ENCODE measurements at places on chromosomes 2 and 18. TPM values are rescaled to one million over a fixed set of nuclear protein-coding genes. Genes with fewer than 3 reads are reported as not detected.

DNA sequence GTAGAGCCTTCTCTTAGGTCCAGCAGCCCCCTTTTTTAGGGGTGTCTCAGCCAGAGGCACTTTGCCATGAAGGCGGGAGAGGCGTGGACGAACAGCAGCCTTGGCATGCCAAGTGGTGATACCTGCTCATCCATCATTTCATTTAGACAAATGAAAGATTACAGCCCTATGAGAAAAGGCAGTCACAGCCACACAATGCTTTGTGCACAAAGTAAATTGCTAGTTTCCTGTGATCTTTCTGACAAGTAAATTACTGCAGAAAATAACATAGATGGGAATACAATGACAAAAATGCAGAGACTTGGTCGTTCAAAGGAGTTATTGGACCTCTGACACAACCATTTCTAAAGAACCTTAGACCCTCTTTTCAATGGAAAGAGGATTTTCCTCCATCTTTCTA is 94.9 kb downstream of the RND3 start:
- no peak for DNase-seq

- DNase-seq = no peak
These were observed 61.0 kb downstream of the CACNB4 start for GRCh38 chr2:152037743-152038435.

- DNase-seq = no peak
These were observed 237.0 kb downstream of the NYAP2 start for GRCh38 chr2:225636558-225636957.

DNA sequence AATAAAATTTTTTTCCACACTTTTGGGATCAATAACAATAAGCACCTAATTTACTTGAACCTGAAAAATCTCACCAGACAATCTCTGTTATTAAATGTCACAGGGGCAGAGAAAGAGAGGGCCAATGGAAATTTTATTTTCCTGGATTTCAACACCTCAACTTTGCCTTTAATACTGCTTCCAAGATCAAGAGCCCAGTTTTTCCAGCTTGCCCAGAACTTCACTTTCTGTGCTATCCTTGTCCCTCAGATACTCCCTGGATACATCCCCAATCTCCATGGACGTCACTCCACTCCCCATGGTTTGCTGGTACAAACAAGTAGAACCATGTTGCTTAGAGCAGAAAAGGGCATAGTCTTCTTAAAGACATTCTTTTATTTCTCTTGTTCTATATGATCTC is 29.3 kb upstream of the PID1 start:
- DNase-seq = no peak

The REG3G gene
- total RNA-seq = not detected

All from osteoblast (primary cell).